Stimulated activated CD4-positive, alpha-beta T cell treated with anti-CD3 and anti-CD28 coated beads, TNF-alpha, amount 100 ng/mL, for 1 hour (primary cell): ENCODE measurements at places on chromosomes 2 and 18.

GRCh38 chr2:62941413-62941812 lies 109.2 kb upstream of the OTX1 start:
- no peak for DNase-seq

GRCh38 chr2:68426446-68426845 lies 40.6 kb downstream of the FBXO48 start:
- no peak for DNase-seq

DNA sequence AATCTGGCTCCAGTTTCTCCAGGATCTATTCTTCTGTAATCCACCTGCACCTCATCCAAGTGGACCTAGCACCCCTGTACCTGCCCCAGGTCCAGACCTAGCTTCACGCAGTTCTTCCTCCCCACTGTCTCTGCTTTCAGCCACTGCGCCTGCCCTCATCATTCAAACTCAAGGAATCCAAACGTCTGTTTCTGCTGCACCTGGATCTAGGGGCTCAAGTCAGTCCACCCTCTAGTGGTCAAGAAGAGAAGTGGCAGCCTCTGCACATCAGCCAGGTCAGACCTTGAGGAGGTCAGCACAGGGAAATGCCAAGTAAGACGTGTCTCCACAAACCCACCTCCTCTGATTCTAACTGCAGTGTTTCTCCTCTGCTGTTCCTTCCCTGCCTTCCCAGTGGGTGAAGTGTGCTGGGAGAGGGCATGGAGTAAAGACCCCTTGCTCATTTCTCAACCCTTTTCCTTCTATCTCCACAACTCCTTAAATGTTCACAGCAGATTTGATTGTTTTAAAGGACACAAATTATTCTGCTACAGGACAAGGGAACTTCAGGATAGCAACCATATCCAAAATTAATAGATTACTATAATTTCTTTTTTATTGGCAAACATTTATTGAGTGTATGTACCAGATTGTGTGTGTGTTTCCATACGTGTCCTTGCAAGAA lies 8.6 kb upstream of the RNF152 start:
- DNase-seq, result no peak

DNA sequence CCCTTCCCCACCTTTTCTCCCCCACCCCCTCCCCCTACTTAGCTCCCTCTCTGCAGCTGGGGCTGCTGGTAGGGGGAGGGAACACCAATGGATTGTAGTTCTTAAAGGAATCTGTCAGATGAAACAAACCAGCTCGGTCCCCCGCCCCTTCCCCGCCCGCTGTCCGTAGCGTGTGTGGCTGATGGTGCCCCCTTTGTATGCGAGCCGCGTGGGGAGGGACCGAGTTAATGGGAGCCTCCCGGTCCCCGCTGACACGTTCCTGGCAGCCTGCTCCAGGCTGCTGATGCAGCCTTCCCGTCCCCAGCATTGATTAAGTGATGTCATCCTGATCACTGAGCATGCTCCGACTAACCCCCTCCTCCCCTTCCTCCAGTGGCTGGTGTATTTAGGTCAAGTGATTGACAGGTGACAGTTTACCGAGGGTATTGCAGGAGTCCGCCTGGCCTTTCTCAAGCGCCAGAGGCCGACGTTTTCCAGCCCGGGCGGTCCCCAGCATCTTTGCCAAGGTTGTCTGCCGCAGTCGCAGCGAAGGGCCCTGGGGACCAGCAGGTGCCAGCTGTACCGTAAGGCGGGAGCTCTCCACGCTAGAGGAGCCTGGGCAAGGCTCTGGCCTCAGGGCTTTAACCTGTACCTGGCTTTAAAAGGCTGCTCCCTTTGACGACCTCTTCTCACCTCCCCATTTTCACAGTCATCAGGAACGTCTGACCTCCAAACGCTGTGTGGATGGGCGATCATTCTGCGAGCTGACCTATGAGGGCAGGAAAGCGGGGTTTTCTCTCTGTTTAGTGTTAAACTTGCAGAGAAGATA lies 1.8 kb downstream of the KIF5C start:
- peak; percentile 13 for DNase-seq

- no peak for DNase-seq
Observed at GRCh38 chr2:61679096-61679495, 140.9 kb upstream of the XPO1 start.

DNA sequence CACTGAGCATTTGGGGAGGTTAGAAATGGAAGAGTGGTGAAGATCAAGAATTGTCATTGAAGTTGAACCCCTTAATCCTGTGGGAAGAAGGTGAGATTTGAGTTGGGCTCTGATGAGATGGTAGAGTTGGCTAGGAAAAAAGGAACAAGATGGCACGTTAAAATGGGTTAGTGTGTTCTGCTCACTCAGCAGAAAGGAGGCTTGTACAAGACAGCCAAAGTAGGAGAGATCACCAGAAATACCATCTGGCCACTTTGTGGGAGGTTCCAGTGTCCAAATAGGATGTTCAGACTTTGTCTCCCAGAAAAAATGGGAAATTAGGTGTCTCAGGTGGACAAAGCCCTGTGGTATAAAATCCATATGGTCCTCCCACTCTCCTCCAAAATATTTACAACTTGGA lies 56.0 kb upstream of the SLC14A2 start:
- DNase-seq, result no peak

GRCh38 chr2:62222171-62222570 lies 26.3 kb downstream of the B3GNT2 start:
- no peak for DNase-seq

DNA sequence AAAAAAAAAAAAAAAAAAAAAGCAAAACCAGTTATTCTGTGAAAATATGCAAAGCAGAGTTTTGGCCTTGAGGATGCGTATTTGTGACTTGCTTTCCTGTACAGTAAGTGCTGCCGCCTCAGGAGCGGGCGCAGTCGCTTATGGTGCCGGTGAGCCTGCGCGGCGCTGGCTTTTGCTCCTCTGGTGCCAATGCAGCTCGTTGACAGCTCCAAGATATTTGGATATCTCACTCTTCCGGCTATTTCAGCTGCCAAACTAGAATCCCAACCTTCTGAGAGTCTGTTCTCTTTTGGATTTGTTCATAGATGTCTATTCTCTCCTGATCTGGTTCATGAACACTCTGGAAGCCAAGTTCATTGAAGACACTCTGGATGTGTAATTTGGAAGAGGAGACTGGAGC lies 184.1 kb downstream of the AGAP1 start:
- DNase-seq, result no peak

GRCh38 chr2:182128821-182129707 lies 143.4 kb downstream of the PPP1R1C start:
- DNase-seq, result no peak

GRCh38 chr2:186459009-186459408 lies 27.1 kb upstream of the ZC3H15 start:
- DNase-seq, result no peak

DNA sequence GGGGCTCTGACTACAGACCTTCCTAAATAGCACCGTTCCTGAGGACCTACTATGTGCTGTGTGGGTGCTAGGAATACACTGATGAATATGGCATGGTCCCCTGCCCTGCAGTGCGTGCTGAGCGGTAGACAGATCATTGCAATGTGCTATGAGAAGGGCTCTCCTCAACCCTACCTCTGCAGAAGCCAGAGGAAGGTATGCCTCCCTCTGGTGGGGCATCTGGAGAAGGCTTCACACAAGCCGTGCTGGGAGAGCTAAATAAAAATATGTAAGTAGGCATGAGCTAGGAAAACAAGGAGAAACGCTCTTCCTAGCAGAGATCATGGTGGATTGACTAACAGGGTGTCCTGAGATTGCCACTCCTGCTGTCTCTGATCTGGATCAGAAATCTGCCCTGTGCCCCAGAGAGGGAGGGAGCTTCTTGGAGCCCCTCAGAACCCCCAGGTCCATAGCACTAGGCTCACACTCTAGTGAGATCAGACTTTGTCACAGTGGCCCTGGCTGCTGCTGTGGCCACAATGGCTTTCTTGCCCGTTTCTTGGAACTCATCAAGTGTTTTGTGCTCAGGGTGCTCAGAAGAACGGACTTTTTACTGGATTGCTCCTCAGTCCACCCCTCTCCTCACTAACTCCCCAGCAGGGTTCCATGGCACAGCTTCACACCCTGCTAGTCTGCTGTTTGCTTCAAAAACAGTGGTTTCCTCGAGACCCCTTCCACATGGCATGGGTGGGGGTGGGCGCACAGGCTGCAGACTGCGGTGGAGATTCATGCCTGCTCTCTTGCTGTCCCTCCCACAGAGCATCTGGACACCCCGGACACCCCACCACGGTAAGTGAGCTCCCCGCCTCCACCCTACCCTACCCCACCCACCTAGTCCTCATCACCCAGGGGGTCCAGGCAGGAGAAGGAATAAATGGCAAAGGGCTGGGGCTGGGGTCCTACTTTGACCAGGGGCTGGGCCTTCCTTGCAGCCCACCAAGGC lies 14.2 kb downstream of the SIGLEC15 start:
- no peak for DNase-seq

DNA sequence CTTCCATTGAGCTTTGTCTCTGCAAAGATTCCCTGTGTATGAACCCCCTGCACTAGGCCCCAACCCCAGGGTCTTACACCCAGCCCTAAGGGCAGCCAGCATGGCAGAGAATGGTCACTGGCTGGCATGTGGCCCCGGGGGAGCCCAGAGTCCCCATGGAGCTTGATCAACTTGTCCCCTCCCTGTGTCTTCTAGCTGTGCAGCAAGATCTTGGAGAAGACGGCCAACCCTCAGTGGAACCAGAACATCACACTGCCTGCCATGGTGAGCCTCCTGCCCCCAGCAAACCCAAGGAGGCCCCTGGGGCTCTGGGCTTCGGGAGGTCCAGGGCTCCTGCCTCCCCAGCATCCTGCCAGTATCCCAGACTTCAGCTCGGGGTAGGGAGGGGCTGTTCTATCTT lies 81.5 kb downstream of the DYSF start:
- DNase-seq, result no peak

GRCh38 chr18:68848242-68848641 lies 50.4 kb downstream of the CCDC102B start:
- DNase-seq, result no peak

GRCh38 chr2:227117027-227117426 lies 47.0 kb downstream of the COL4A4 start:
- no peak for DNase-seq

- DNase-seq, result no peak
Observed at GRCh38 chr2:240401781-240402551, 33.5 kb upstream of the GPC1 start.

DNA sequence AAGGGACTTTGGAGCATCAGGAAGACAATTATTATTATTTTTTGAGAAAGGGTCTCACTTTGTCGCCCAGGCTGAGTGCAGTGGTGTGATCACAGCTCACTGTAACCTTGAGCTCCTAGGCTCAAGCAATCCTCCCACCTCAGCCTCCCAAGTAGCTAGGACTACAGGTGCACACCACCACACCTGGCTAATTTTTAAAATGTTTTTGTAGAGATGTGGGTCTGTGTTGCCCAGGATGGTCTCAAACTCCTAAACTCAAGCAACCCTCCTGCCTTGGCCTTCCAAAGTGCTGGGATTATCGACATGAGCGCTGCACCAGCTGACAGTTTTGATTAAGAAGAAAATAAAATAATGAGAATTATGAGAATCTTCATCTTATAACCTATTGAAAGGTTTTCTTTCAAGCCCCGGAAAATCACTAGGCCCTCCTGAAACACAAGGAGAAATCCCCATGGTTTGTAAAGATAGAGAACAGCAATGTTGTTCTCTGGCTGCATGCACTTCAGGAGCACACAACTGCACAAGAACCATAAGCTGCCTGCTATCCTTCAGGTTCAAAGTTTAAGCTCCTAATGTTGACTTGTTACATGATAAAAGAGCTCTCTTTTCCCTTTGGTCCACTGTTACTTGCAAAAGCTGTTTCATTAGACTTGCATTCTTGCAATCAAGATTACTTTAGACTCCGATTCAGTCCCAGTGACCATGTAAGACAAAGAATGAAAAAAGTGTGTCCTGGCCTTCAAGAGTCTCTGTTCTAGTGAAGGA lies 16.8 kb downstream of the NPC1 start:
- DNase-seq, result no peak

DNA sequence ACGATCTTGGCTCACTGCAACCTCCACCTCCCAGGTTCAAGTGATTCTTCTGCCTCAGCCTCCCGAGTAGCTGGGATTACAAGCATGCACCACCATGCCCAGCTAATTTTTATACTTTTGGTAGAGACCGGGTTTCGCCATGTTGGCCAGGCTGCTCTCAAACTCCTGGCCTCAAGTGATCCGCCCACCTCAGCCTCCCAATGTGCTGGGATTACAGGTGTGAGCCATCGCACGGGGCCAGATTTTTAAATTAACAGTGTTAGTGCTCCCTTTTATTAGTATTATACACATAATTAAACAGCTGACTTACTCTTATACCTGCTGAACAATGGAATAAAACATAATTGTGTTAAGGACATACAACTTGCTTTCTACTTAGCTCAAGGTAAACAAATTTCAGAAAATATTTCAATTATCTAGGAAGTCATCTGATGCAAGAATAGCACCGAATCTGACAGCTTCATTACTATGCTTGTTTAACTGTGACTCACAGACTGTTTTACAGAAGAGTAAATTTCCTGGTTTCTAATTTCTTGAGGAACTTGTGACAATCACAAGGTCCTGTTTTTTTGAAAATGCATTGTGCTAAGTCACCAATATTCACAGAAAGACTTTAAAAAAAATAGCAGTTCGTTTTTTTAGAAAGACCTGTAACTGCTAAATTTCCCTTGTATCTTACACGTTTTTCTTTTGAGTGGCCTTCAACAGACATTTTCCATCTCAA lies 51.2 kb downstream of the SPIRE1 start:
- no peak for DNase-seq

GRCh38 chr2:154331784-154332183 lies 366.7 kb upstream of the KCNJ3 start:
- DNase-seq, result no peak

DNA sequence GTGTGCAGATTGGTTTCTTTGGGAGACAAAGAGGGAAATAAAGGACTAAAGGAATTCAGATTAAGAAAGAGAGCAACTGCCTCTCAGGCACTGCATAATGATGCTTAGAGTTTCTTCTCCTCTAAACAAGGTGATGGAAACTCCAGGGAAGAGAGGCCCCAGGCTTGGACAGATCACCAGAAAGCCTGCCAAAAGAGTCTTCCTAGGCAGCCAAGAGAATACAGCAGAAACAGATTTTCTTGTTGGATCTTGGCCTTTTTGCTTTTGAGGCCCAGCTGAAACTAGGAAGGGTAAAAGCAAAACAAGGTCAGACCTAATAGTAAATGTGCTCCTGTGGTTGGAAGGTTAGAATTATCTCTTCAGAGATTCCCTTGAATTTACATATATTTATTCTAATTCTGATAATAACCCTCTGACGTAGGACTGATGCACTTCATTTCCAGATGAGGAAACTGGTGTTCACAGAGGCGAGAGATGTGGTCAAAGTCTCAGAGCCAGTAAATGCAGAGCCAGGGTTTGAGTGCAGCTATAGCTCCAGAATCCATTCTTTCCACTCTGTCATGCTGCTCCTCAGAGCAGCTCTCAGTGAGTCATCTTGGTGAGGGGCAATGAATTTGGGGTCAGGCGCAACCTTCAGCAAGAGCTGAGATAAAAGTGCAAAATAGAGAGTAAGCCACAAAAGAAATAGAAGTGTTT lies 142.3 kb upstream of the FBXO11 start:
- no peak for DNase-seq

GRCh38 chr2:152460567-152460966 lies 125.6 kb downstream of the FMNL2 start:
- DNase-seq, result no peak

- DNase-seq, result no peak
Observed at GRCh38 chr2:215236131-215236530, 75.7 kb upstream of the ATIC start.
